ENCODE measurements at places on chromosomes 4 and X.

GRCh38 chr4:23333946-23334878, 555.6 kb downstream of the PPARGC1A start:
- DNase-seq, result peak; percentile 15

DNA sequence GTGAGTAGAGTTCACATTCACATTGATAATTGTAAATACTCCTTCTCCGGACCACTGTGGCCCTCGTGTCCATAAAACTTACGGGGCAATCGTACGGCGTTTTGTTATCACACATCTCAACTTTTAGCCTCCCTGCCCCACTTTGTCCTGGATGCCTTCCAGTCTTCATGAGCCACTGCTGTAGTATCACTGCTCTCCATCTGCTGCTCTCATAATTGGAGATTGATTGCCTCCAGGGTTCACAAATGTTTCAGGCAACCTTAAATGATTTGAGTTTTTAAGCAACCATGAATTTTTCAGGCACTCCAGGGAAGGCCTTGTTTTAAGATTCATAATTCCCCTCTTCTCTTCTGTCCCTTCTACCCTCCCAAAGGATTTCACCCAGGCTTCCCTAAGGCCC, 28.4 kb downstream of the ALPK1 start:
- no peak for DNase-seq

- no peak for DNase-seq
Measured at GRCh38 chrX:131617182-131617581, 73.3 kb downstream of the OR13H1 start.

- no peak for DNase-seq
Measured at GRCh38 chr4:28444886-28445496, 1584.3 kb downstream of the STIM2 start.

DNA sequence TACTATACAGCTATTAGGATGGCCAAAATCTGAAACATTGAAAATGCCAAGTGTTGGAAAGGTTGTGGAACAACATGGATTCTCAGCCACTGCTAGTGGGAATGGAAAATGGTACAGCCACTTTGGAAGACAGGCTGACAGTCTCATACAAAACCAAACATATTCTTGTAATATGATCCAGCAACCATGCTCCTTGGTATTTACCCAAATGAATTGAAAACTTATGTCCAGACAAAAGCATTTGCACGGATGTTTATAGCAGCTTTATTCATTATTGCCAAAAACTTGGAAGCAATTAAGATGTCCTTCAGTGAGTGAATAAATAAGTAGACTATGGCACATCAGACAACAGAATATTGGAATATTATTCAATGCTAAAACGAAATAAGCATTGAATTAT, 105.8 kb upstream of the DCLK2 start:
- DNase-seq, result no peak

DNA sequence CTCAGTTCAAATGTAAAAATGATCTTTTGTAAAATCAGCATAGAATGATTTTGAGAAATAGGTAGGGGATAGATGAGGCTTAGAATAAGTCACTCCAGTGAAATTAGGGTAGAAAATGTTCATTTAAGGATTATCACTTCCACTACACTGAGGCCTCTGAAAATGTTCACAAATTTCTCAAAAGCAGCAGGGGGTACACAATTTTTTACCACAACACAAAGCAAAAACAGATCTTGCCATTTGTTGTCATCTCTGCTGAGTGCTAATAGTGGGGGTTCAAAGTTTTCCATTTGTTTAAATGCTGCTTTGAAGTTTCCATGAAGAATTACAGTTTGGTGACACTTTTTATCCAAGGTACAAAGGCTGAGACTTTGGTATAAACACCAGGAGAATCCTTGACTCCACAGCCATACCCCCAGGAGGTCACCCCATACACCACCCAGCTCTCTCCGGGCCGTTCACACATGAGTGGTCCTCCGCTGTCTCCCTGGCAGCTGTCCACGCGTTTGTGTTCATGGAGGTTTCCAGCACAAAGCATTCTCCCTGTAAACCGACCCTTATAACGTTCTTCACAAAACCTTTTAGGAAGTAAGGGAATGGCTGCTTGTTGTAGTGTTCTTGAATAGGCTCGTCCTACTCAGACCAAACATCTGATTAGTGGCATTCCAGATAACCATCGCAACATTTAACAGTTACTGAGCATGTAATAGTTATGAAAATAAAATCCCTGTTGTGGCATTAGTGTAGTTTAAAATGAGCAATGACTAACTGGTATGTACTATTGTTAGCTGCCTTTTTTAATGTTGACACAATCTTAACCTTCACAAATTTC, 71.0 kb downstream of the PRSS12 start:
- no peak for DNase-seq

GRCh38 chrX:11465648-11466411, 172.6 kb downstream of the AMELX start:
- no peak for DNase-seq

DNA sequence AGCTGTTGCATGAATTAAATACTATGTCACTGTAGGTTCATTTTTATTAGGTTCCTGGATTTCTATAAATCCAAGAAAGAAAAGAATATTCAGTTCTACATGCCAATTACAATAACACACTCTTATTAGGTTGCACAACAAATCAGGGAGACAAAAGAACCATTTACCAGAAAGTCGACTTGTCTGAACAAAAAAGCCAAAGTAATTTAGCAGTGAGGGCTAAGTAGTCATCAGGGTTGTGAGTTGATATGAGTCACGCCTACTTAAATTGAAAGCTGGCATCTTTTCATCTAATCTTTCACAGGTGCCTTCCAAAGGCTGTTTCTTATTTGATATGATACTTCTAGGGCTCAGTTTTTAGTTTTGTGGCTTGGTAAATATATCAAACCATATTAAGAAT, 25.4 kb upstream of the GNRHR start:
- DNase-seq, result no peak

- DNase-seq, result no peak
Measured at GRCh38 chr4:138003248-138003647, 238.9 kb downstream of the SLC7A11 start.

GRCh38 chrX:1215123-1215823, 2.8 kb upstream of the CRLF2 start:
- no peak for DNase-seq

GRCh38 chrX:13432414-13433297, 112.8 kb upstream of the ATXN3L start:
- DNase-seq, result no peak

DNA sequence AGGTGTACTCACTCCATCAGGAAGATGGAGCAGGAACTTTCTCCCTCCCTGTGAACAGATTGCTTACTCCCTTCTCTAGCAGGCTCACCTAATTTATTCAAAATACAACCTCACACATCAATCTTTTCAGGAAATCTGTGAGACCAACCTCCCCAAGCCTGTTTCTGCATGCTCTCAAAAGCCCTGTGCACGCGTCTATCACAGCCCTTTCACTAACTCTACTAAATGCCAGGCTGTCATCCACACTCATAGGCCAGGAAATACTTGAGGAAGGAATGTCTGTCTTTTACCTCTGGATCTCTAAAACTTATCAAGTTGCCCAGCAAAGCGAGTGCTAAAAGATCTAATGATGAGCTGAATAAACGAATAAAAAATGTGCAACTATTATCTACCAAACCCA, 11.2 kb downstream of the CAMK2D start:
- no peak for DNase-seq

GRCh38 chr4:140242357-140243277, 88.6 kb upstream of the MAML3 start:
- DNase-seq, result no peak

DNA sequence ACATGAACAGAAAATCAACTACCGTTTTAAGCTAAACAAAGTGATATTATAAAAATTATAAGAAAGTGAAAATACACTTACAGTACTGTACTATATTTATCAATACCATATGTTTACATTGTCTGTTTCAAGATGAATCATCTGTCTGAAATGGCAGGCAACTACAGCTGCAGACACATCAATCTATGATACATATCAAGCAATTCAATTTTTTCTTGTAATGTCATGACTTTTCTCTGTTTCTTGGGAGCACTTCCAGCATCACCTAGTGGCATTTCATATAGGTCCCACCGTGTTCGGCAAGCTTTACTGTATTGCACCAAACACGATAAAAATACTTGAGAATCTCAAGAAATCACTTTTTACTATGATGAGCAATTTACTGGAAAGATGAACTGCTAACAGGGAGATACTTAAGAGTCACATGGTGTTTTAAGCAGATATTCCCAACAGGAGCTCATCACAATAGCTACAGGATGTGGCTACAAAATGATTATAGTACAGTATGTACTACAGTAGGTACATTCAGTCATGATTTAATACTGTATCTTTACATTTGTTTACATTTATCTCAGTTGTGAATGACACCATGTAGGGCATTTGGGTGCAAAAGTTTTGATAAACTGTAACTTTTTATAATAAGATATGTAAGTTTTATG, 207.4 kb downstream of the ADAM29 start:
- no peak for DNase-seq

GRCh38 chrX:16975233-16975632, 28.8 kb downstream of the REPS2 start:
- no peak for DNase-seq

- no peak for DNase-seq
Measured at GRCh38 chrX:112056886-112057285, 25.7 kb downstream of the TRPC5 start.

DNA sequence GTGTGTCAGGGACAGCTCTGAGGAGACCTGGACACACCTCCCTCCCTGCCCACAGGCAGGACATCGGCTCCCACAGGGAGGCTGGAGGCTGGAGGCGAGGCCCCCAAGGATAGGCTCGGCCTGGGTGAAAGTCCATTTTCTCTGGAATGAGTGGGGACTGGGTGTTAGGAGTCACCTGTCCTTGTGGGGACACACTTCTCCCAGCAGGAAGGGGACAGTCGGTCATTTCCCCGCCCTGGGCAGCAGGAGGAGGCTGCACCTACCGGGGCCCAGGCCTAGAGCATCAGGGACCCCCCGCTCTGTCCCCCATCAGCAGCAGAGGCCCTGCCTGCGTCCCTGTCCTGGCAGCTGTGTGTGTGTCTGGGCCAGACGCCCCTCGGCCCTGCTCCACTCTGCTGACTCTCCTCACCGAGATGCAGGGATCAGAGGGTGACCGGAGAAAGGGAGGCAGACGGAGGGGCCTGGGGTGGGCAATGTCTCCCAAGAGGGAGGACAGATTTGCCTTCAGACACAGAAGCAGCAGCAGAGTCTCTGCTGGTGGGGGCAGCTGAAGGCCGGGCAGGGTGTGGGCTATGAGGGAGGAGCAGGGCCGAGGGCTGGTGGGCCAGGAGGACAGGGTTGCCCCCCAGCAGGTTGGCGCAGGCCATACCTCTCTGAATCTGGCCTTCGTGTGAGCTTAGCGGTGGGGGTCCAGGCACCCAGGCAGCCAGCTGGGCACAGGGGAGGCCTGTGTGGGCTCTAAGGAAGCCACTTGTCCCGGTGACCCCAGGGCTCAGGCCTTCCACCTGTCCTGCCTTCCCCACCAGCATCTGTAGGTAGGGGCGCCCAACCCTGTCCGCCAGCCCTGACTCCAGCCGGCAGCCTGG, 125.7 kb upstream of the NKX1-1 start:
- no peak for DNase-seq

GRCh38 chr4:5124876-5125275, 73.6 kb downstream of the STK32B start:
- DNase-seq, result no peak

GRCh38 chr4:109576462-109576861, 16.4 kb downstream of the MCUB start:
- no peak for DNase-seq

- DNase-seq, result no peak
Measured at GRCh38 chrX:2719774-2720447, 28.8 kb downstream of the CD99 start.

- no peak for DNase-seq
Measured at GRCh38 chrX:153495903-153496589, 1.3 kb downstream of the BGN start.

- DNase-seq, result no peak
Measured at GRCh38 chr4:96175871-96176270, 336.0 kb downstream of the PDHA2 start.

- no peak for DNase-seq
Measured at GRCh38 chr4:131470360-131470759, 1678.7 kb upstream of the PCDH10 start.

DNA sequence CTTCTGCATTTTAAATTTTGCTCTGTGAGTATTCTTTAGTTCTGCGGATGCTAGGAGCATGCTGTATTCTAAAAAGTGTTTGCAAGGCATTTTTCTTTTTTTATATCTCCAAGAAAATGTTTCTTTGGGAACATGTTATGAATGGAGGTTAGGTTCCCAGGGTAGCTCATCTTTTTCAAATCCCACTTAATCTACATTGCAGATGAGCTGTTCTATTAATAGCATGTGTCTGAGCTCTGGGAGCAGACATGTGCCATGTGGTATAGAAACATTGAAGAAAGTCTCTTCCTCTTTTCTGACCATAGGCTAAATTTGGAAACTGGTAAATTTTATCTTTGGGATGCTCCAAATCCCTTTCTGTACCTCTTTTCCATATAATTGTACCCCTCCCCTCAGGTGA, 23.2 kb downstream of the DIAPH2 start:
- DNase-seq, result no peak

DNA sequence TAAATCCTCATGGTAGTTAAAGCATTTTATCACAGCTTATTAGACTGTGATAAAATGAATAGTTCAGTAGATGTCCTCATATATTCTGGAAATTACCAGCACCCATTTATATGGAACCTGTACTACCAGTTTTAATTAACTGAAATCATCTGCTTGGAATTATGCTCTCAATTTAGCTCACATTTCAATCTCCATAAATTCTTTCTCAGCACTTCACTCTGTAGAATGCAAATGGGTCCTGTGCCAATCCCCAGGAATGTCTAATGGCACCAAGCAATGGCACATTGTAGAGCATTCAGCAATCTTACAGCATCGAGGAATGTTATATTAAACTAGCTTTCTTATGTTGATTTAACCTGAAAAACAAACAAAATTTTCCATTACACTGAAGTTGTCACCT, 355.1 kb downstream of the PDHA2 start:
- no peak for DNase-seq

DNA sequence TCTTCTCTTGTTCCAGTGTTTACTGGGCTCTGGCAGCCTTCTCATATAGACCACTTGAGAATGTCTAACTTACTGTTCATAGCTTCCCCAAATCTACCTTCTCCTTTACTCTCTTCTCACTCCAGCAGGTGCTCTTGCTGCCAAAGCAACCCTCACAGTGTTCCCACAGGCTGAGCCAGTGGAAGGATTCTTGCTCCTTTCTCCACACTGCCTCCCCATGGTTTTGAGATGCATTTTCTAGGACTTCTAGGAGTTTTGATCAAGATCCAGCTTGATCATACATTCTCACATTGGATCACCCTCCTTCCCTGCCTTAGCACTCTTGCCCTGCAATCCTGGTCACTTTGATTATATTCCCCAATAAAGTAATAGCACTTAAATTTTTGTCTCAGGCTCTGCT, 230.8 kb downstream of the TMEM47 start:
- DNase-seq, result no peak

DNA sequence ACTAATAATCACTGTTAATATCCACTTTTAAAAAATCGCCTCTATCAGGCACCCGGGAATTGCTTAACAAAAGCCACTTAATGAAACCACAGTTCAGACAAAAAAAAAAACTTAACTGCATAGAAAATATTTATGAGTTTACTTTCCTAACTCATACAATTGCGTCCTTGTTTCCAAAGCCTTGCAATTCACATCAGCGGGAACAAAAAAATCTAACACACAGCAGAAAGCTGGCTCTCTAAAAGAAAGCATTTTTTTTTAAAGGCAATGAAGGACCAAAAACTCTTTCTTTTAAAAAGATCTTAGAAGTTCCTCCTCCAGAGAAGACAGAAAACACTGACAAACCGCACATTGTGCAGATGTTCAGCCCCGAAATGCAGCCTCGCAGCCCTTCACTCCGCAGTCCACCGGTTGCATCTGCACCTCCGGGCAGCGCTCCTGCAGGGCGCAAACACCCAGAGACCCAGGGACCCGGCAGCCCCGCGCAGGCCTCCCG, 812 bp downstream of the FAT1 start:
- DNase-seq, result no peak

GRCh38 chr4:55781812-55782211, 37.8 kb upstream of the EXOC1L start:
- DNase-seq, result no peak

Data from T-helper 1 cell (primary cell).